ENCODE measurements at places on chromosomes 6 and 20.

GRCh38 chr20:31835977-31836852 lies 9.2 kb downstream of the FOXS1 start:
- DNase-seq, result peak; percentile 89

- DNase-seq, result no peak
Observed at GRCh38 chr6:1892716-1893115, 283.0 kb downstream of the FOXC1 start.

GRCh38 chr20:50996901-50997865 lies 25.7 kb downstream of the KCNG1 start:
- peak; percentile 31 for DNase-seq

GRCh38 chr20:40670253-40670652 lies 18.8 kb downstream of the MAFB start:
- DNase-seq, result no peak

DNA sequence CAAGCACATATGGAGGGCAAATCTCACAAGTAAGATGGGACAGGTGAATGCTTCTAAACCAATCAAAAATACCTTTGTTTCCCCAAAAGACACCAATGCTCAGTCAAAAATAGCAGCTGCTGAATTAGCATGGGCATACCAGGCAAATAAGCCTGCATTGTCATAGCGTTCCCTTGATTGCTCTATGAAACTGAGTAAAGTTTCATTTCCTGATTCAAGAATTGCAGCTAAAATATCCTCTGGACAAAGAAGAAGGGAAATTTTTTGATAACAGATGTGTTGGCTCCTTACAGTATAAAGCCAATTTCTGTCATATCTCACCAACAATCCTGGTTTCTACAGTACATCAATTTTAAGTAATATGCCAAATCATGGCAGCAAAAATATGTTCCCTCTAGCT lies 3.3 kb upstream of the TMEM14A start:
- no peak for DNase-seq

DNA sequence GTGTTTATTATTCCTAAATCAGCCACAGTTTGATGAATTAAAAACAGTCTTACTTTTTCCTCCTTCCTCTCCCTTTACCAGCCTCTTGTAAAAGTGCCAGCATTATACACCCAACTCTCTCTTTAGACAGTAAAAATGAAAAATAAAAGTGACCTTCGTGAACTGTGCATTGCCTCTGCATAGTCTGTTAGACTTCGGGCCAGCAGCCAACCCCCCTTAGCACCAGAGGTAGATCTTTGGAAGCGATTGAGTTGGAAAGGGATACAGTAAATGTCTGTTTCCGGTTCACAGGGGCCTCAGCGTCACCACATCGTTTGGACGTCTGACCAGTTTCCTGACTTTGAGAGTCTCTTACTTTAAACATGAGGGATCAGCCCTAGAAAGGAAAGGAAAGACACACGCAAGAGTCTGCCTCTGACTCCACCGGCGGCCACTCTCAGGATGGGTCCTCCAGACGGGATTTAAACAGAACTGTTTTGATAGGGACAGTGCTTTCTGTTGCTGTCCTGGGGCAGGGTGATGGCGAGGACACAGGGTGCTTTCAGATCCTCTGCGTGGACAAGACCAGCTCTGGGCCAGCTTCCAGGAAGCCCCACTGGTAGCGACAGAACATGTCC lies 206.6 kb upstream of the PREP start:
- peak; percentile 86 for DNase-seq

- peak; percentile 26 for DNase-seq
Observed at GRCh38 chr6:45073771-45074170, 254.4 kb upstream of the RUNX2 start.

GRCh38 chr6:168309997-168310396 lies 9.6 kb downstream of the DACT2 start:
- DNase-seq, result no peak

DNA sequence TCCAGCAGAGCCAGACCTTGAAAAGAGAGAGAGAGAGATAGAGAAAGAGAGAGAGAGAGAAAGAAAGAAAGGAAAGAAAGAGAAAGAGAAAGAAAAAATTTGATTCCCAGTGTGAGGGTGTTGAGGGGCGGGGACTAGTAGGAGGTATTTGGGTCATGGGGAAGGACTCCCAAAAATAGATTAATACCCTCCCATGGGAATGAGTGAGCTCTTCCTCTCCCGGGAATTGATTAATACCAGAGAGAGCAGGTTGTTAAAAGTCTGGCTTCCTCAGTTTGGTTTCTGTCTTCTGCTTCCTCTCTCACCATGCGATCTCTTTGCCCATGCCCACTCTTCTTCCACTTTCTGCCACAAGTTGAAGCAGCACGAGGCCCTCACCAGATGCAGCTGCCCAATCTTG lies 28.8 kb upstream of the CFAP206 start:
- DNase-seq, result no peak

- DNase-seq, result no peak
Observed at GRCh38 chr6:143501851-143502250, 9.7 kb downstream of the FUCA2 start.
